ENCODE measurements at places on chromosomes 5 and 9. TPM values are rescaled to one million over a fixed set of nuclear protein-coding genes. Genes with fewer than 3 reads are reported as not detected.

SLC36A2 gene
- polyA plus RNA-seq = not detected

HSD17B3 gene
- not detected for polyA plus RNA-seq

GPX3 gene
- polyA plus RNA-seq = 3.7 TPM

IQGAP2 gene
- 0.84 TPM for polyA plus RNA-seq

INSL4 gene
- 0.05 TPM for polyA plus RNA-seq

SLC1A1 gene
- 0.45 TPM for polyA plus RNA-seq

RASEF gene
- polyA plus RNA-seq = 0.02 TPM

CHSY3 gene
- polyA plus RNA-seq = 0.43 TPM

TMEM171 gene
- polyA plus RNA-seq = 10.9 TPM

NR4A3 gene
- 0.17 TPM for polyA plus RNA-seq

ANXA1 gene
- 596 TPM for polyA plus RNA-seq

SNCB gene
- 0.20 TPM for polyA plus RNA-seq

GPR151 gene
- not detected for polyA plus RNA-seq

IFNA2 gene
- polyA plus RNA-seq = not detected

NR6A1 gene
- polyA plus RNA-seq = 0.12 TPM

SH2D3C gene
- not detected for polyA plus RNA-seq

SOX30 gene
- 0.09 TPM for polyA plus RNA-seq

CD180 gene
- polyA plus RNA-seq = not detected
